ENCODE measurements at places on chromosomes 16 and 17.

GRCh38 chr17:77497578-77497934 lies 356.8 kb downstream of the SEC14L1 start:
- ATAC-seq = no peak

DNA sequence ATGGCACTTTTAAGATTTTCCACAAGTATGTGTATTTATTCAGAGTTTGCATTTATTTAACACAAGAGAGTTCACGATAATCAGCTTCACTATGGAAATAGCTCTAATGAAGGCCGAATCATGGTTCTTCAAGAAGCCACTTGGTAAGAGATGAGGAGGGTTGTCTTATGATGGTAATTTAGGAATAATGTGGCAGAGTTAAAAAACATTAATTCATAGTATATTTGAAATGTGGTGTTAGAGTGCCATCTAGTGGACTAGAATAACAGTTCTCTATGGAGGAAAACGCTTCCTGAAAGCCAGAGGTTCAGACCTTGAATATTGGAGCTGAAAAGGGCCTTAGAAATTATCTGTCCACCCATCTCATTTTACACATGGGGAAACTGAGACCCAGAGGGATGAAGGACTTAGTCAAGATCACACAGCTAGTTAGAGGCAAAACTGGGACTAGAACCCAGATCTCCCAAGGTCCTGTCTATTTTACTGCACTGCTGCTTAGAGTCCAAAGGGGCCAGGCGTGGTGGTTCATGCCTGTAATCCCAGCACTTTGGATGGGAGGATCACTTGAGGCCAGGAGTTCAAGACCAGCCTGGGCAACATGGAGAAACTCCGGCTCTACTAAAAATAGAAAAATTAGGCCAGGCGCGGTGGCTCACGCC lies 33.8 kb upstream of the KPNB1 start:
- ATAC-seq = peak; percentile 81

DNA sequence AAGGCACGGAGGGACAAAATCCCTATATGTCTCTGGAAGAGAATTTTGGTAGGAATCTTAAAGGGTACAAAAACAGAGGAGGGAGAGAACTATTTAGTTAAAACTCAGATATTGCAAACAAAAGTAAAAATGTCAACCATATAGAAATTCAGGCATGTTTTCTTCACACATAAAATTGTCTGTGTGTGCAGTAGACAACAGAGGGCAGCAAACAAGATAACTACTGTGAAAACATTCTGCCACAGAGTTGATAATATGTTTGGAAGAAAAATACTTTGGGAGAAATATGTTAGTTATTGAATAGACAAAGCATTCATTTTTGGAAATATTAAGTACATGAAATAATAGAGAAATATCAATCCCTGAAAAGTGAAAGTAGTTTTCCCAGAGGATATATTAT lies 56.2 kb downstream of the SNX11 start:
- no peak for ATAC-seq

DNA sequence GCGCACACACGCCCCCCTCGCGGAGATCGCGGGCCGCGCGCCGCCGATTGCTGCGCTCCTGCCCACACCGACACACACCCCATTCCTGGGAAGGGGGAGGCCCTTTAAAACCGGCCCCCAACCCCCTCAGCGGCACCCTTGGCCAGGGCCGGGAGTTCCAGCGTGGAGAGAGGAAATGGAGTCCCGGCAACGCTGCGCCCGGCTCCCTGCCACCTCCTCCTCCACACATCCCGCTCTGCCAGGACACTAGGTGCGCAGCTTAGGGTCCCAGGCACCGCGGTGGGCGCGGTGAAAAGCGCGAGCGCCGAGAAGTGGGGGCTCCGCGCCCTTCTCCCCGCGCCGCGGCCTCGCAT lies 397 bp downstream of the CDC42EP4 start:
- peak; percentile 40 for ATAC-seq

DNA sequence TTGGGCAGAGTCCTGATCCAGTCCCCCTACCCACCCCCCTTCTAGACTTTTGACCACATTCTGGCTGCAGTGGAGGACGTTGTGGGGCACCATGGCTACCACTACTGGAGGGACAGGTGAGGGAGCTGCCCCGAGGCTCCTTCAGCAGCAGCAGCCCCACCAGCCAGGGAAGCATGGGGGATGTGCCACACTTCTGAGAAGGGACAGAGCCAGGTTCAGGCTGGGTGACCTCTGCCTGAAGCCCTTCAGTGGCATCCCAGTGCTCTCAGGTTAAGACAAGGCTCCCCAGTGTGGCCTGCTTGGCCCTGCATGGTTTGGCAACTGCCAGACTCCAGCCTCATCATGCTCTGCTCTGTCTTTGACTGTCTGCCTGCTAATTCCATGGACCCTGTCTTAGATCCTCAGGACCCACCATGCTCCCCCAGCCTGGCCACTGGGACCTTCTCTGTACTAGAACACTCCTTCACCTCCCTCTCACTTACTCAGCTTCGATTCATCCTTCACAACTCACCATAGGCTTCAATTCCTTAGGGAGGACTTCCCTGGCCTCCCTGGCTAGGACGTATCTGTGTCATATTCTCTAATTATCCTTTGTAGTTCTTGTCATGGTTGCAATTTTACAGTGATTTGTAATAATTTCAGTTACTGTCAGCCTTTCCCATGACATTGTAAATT lies 8.8 kb downstream of the SLC9A5 start:
- ATAC-seq = no peak

- ATAC-seq = peak; percentile 73
Observed at GRCh38 chr16:57985204-57986181, 14.6 kb upstream of the CNGB1 start.

- ATAC-seq = no peak
Observed at GRCh38 chr17:36609498-36609862, 8.1 kb downstream of the MRM1 start.

DNA sequence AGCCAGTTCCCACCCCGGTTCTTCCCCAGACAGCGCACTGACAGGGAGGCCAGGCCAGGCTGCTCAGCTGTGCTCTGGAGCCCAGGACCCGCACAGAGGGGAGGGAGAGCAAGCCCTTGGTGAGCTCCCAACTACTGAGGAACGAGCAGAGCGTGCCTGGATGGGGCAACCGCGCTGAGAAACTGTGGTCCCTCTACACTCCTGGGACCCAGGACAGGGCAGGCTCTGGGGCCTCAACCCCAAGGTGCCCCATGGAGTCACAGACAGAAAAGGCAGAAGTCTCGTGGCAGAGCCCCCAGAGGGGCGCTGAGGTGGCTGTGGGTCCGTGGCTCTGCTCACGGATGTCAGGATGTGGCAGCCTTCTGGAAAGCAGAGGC lies 16.3 kb downstream of the SLX4 start:
- ATAC-seq = no peak

DNA sequence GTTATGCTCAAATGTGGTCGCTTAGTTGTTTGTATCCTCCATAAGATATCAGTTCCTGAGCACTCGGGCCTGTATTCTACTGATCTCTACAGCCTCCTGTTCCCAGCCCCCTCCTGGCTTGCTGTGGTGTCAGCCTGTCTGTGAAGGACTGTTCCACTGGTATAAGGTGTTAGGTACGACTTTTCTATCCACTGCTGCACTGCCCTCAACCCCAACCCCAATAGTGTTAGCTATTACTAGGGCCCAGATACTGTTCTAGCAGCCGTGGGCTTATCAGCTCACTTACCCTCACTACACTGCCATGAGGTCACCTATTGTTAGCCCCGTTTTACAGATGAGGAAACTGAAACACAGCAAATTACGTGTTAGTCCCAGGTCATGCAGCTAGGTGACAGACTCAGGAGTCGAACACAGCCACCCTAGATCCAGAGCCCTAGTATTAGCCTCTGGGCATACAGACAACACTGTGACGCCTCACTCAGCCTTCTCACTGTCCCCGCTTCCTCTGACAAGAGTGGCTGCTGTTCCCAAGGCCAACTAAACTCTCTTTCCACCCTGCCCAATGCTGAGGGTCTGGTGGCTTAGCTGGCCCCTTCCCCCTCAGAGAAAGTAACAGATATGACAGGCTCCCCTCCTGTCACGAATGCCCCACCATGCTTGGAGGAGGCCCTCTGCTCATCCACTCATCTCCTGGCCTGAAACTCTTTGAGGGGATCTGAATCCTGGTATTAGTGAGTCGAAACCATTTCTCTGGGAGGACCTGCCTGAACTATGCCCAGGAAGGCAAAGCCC lies 25.6 kb upstream of the ZNF652 start:
- no peak for ATAC-seq

GRCh38 chr17:44049294-44050060 lies 17.0 kb downstream of the LSM12 start:
- ATAC-seq = no peak

- ATAC-seq = peak; percentile 9
Observed at GRCh38 chr17:59619035-59619297, 729 bp upstream of the CLTC start.

GRCh38 chr16:87417528-87417910 lies 25.4 kb downstream of the MAP1LC3B start:
- peak; percentile 42 for ATAC-seq

DNA sequence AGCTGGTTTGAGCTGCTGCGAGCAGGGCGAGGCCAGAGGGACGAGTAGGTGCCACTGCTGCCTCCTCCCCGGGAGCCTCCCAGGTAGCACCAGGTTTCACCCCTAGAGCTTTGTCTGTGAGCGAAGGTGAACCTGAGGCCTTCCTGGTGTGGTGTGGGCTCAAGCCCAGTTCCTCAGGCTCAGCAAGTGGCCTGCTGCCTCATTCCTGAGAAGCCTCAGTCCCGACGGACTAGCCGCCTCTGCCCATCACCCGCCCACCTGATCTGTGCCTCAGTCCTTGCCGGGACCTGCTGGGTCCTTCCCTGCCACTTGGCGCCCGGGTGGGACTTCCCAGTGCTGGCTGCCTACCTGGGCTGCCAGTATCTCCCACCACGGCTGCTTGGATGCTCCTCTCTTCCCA lies 1.7 kb downstream of the NLRC3 start:
- no peak for ATAC-seq

DNA sequence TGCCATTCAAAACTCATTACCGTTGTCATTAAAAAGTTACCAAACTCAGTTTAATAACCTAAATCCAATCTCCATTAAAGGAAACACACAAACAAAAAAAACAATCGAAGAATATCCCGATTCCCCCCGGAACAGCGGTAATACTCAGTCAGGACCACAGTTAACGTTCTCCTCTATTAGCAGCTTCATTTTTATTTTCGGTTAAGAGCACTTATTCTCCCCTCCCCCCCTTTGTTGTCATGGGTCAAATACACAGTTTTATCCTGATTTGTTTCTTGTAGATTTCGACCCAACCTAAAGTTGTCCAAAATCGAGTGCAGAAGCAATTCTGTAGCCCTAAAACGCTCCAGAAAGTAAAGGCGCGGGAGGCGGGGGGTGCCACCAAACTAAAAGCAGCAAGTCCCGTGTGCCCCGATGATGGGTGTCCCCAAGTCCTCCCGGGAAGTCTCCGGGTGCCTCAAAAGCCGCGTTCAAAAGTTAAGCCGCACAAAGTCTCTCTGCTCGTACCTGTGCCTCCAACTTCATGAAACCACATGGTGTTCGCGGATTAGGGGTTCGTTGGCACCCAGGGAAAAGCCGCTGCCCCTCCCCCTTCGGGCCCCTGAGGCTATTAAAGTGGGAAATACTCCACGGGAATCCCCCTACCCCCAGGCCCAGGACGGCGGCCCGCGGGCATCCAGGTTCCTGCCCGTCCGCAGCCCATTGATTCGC lies 996 bp downstream of the SUMO2 start:
- ATAC-seq = peak; percentile 19

GRCh38 chr17:43906951-43907424 lies 348 bp downstream of the MPP2 start:
- peak; percentile 17 for ATAC-seq

DNA sequence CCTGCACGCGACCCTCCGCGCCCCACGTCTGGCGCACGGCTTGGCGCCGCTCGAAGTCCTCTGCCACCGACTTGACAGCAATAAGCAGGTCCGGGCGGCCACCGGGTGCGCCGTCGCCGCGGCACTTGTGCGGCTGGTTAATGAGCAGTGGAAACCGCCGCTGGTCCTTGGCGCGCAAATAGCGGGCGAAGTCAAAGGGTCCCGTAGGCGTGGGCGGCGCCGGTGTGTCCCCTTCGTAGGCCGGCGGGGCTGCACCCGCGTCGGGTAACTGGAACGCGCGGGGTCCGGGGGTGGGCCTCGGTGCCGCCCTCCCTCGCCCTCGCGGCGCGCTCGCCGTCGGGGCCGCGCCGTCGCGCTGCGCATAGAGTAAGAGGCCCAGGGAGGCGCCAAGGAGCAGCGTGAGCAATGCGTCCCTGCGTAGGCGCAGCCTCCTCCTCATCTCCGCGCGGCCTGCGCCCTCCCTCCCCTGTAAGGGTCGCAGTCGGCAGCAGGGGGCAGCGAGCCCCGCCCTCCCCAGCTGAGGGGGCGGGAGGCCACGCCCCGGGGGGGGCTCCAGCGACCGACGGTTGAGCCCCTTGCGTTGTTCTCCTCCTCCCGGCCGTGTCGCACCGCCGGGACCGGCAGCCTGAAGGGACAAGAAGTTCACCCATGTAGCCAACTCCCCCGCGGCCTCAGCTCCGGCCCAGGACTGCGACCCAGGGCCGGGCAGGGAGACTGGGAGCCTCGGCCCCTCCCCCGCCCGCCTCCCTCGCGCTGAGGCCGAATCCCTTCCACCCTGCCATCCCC lies 558 bp downstream of the B3GNT9 start:
- peak; percentile 62 for ATAC-seq

DNA sequence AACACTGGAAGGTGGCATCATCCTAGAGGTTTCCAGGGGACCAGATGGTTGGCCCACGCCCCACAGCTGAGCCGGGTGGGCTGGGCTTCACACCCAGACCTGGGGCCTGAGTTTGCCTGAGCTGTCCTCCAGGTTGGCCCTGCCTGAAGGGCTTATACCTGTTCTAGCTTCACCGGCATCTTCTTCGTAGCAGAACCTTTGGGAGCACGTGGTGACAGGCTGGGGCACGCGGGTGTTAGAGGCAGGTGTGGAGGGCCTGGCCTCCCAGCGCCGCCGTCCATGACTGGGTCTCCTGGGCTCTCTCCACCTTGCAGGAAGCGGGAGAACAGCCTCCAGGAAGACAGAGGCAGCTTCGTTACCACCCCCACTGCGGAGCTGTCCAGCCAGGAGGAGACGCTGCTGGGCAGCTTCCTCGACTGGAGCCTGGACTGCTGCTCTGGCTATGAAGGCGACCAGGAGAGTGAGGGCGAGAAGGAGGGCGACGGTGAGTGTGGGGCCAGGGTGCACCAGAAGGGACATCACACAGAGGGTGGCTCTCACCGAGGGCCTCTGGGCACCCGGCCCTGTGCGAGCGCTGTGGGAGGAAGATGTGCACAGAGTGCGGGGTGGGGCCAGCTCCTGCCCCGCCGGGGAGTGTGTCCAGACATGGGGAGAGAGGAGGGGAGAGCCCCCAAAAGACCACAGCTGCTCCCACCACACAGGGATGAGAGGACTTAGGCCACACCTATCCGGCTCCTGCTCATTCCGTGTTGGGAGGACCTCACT lies 4.6 kb upstream of the TEDC2 start:
- ATAC-seq = no peak

Measured in SK-N-SH treated with all-trans-retinoic acid at 6 μM for 48 hours (cell line).